Activated CD4-positive, alpha-beta T cell treated with anti-CD3 and anti-CD28 coated beads for 24 hours (primary cell): ENCODE measurements at places on chromosomes 7 and 10.

DNA sequence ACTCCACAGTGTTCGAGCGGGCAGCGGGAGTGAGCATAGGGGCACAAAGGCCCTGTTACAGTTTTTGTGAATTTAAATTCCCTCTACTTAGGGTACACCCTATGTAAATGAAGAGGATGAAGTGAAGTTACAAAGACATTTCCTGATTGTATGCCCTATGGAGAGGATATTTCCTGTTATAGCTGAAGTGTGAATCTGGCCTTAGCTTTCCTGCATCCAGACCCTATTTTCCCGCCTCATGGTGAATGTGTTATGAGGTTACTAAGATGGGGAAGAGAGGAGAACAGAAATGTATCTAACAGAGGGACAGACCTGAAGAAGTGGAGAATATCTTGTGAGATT lies 37.8 kb upstream of the COMMD3 start:
- DNase-seq = no peak

DNA sequence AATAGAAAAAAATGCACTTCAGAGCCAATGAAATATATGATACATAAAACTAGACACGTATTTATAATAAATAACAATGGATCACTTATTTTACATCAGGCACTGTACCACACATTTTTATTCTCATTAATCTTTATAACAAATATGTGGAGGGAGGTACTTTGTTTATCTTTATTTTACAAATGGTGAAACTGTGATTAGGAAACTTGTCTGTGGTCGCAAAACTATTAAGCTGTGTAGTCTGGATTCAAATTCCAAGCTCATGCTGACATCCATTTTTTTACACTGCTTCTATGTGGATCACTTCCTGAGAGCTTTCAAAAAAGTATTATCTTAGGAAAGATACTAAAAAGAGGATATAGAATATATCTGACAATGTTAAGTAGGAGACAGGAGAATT lies 978.6 kb downstream of the SORCS1 start:
- no peak for DNase-seq

DNA sequence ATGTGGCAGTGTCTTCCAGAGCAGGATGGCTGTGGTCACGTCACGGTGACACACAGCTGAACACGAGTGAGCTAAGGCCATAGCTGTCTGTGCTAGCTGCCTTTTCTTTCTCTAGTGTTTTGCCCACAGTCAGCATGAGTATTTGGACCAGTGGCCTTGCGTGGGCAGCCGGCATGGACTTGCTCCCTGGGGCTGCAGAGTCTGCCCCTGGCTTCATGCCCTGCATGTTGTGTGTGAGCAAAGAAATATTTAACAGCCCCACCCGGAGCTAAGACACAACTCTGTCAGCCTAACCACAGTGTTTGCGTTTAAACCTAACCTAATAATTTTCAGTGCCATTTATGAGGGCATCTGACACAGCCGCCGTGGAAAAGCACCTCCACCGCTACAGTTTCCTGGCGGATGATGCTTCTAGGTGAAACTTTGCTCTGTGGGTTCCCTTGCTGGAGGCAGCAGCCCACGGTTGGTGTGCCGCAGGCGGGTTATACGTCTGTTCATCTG lies 14.6 kb downstream of the CHST12 start:
- peak; percentile 32 for DNase-seq

DNA sequence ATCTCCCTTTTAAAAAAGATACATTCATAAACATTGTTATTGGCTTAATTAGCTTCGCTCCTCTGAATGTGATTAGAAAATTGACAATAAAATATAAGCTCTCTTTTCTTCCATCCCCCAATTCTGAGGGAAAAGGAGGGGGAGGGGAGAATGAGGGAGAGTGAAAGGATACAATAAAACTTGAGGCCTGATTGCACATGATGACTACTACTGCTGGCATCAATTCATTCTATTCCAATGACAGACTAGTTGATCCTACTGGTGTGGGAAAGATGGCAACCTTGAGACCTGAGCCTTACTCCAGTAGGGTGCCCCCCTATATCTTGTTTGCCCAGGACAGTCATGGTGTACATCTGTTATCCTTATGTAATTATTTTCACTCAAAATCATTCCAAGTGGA lies 4.5 kb upstream of the IQUB start:
- no peak for DNase-seq

GRCh38 chr7:104207348-104207730 lies 474 bp downstream of the ORC5 start:
- no peak for DNase-seq
